Fibroblast of skin of abdomen (primary cell): ENCODE measurements at places on chromosomes 3 and 15.

DNA sequence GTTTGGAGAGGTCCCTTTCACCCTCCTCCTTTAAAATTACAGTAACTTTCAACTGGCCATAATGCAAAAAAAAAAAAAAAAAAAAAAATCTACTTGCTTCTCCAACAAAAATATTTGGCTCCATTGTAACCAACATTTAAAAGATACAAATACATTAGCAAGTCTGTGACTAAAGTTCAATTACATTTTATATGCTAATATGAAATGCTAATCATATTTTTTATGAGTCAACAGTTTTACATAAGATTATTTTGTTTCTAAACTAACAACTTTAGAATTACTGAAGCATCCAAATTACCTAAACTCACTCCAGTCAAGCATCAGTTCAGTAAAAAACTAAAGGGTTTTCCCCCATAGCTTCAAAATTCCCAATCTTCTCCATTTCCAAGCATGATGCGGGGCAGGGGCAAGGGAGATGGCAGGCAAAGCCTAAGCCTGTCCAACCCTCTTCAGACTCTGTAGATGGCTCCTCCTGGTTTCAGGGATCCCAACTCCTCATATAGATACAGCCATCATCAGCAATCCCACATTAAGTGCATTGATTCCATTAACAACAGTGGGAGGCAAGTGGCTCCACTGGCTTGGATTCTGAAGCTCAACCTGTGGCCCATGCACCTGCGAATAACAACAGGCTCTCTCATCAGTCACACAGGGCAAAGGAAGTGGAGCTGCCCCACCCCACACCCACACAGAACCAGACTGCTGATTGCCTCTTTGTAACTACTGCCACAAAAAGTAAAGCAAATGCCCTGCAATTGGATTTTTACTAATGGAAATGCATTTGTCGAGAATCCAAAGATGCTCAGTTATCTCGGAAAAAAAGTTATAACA, 15.0 kb downstream of the SFMBT1 start:
- DNase-seq: no peak

- DNase-seq: no peak
Observed at GRCh38 chr3:196398782-196399181, 33.4 kb downstream of the UBXN7 start.

DNA sequence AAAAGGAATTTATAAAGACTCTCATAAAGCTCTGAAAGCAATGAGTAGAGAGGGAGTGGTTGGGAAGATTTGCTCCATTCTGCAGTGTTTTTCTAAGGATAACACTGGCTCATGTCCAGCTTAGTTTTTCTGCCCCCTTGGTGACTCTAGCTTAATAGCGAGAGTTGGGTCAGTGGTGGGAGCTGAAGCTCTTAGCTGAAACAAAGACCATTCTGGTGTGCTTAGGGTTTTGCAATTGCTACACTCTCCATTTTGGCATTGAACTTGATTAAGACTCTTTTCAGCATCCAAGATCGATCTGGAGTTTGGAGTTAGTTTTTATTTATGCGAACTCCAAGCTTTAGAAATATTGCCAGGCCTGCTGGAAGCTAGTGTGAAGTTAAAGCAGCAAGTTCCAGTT, 98.0 kb downstream of the ATG7 start:
- no peak for DNase-seq

DNA sequence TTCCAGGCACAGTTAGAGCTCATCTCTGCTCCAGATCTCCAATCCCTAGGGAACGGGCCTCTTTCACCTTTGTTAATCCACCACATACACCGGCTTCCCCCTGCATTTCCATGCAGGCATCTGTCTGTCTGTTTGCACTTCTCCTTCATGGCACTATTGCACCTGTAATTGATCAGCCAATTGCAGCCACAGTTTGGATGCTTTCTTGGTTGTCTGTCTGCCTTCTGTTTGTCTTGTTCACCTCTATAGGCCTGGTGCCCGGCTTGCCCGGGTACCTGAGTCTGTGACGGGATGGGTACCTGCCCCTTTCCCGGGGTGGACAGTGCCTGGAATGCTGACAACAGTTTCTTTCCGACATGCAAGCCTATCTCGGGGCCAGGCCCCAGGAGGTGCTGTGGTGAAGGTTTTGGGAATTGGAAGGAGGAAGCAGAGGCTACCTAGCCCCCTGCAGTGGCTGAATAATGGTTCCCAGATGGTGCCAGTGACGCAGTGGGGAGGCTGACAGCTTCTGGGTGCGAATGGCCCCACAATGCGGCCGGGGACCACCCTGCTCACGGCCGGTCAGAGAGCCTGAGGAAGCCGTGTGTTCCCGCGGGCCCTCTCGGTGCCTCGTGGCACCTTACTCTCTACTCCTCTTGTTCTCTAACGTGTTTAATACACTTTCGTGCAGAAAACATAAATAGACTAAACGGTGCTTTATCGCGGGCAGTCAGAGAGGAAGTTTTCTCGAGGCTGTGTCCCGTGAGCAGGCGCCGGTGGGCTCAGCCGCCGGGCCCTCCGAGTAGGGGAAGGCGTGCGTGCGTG, 31.3 kb upstream of the RAB6B start:
- peak; percentile 46 for DNase-seq

GRCh38 chr3:37777835-37778234, 83.8 kb upstream of the CTDSPL start:
- no peak for DNase-seq

DNA sequence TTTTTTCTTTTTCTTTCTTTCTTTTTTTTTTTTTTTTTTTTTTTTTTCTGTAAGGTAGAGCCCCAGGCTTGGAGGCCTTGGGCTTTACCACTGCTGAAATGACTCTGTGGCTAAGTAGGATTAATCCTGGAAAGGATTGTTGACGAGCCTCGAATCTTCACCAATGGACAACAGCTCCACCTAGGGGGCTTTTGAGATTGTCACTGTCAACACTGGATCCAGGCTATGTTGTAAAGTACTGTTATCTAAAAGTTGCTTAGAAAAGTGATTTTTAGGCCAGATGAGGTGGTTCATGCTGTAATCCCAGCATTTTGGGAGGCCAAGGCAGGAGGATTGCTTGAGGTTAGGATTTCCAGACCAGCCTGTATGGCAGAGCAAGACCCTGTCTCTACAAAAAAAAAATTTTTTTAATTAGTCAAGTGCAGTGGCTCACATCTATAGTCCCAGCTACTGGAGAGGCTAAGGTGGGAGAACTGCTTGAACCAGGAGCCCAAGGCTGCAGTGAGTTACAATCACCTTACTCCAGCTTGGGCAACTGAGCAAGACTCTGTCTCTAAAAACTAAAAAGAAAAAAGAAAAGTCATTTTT, 41.6 kb downstream of the KLHL18 start:
- DNase-seq: peak; percentile 81

DNA sequence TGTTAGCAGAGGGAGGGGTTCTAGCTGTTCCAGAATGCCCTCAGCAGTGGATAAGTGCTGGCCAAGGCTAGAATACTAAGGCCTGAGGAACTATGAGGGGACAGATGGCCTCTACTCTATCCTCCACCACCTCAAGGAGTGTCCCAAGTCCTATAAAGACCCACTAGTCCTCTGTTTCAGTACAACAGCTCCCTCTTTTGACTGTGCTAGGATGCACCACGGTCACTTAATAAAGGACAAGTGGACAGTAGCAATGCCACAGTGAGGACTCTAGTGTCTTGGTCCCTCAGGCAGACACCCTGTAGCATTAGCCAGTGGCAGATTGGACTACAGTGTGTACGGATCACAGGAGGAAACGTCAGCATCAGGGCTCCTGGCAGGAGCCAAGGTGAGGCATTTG, 171.8 kb upstream of the PROK2 start:
- DNase-seq: no peak

DNA sequence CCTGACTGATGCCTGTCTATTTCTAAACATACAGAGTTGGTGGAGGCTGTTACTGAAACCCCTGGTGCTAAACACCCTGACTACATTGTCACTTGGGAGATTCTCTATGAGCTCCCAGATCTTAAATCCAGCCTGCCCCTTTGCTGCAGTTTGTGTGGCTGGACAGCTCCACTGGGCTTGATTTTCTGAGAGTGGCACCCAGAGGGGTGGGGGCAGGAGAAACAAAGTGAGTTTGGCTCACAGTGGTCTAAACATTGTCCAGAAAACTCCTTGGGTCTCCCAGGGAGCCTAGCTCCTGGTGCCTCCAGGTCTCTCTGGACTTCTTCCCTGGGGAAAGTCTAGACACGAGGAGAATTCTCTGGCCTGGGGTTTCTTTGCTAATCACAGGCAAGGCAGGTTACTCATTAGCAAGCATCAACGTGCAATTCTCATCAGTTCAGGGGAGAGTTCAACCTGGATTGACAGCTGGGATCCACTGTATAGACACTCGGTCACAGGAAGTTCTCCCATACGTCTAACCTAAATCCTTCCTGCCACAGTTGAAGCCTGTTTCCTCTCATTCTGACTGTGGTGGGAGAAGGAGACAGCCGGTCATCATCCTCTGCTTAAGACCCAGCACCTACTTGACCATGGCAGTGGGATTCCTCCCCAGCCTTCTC, 7.1 kb upstream of the DLL4 start:
- DNase-seq: no peak

DNA sequence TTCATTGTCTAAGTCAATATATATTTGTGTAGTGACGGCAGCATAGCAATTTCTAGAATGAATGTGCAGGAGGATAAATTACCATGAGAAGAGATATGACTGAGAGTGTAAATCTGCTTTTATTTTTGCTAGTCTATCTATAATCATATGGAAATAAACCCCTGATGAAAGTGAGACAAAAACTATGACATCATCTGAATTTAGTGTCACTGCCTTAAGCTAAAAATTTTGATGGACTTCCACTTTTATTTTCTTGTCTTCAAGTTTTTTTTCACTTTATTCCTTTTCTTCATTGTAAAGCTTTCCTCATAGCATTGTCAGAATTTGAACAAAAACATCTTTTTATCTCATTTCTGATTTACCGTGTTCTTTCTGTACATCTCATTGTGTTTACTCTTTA, 242.0 kb downstream of the CHST2 start:
- DNase-seq: no peak

GRCh38 chr3:151839313-151839631, 25.4 kb downstream of the AADAC start:
- DNase-seq: no peak

- DNase-seq: no peak
Observed at GRCh38 chr15:80498652-80499051, 94.5 kb downstream of the ARNT2 start.

GRCh38 chr3:11835028-11835639, 11.6 kb downstream of the TAMM41 start:
- peak; percentile 24 for DNase-seq

GRCh38 chr3:38146504-38146903, 8.0 kb downstream of the MYD88 start:
- no peak for DNase-seq

GRCh38 chr15:29285386-29285785, 15.8 kb upstream of the NSMCE3 start:
- peak; percentile 35 for DNase-seq

DNA sequence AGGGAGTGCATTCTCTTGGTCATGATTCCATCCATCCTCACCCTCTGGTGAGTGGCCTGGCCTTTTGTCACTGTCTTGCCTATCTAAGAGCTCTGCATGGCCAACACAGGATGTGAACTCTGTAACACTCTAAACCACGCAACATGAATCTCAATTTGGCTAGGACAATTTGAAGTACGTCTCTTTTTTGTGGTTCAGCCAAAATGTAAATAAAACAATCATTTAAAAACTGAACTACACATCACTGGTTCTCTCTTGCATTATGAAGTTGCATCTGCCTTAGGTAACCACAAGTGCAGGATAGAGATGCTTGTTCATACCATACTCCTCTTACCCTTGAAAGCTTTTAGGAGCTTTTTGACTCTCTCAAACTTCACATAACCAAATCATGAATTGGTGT, 27.3 kb downstream of the CCR3 start:
- no peak for DNase-seq

- no peak for DNase-seq
Observed at GRCh38 chr3:127015282-127016042, 32.5 kb downstream of the PLXNA1 start.

DNA sequence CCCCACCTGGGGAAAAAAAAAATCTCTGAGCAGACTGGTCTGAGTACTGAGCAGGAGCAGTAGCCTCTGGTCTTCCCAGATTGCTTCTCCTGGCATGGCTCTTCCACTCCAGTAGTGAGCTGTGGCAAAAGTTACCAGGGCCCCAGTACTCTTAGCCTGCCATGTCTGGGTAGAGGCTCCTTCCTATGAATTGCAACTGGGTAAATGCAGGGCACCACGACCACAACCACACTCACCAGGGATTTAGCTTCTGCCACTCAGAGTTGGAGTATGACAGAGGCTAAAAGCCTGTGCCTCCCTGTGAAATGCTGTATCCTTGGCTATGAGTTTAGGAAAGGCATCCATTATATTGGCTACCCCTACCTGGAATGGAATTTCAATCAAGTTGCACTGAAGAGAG, 67.9 kb upstream of the CCDC54 start:
- DNase-seq: no peak

DNA sequence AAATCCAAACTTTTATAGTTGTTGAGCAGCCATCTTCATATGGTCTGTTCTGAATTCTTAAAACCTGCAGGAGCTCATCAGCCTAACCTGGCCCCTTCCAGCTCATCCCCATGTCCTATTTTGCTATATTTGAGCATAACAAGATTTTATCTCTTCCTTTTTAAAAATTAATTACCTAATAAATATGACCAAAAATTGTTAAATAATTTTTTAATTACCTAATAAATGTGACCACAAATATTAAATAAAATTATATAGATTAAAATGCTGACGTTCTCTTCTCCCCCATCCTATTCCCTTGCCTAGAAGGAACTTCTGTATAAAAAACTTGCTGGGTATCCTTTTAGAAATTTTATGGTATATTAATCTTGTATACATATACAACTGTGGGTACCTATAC, 43.7 kb downstream of the OXNAD1 start:
- no peak for DNase-seq

DNA sequence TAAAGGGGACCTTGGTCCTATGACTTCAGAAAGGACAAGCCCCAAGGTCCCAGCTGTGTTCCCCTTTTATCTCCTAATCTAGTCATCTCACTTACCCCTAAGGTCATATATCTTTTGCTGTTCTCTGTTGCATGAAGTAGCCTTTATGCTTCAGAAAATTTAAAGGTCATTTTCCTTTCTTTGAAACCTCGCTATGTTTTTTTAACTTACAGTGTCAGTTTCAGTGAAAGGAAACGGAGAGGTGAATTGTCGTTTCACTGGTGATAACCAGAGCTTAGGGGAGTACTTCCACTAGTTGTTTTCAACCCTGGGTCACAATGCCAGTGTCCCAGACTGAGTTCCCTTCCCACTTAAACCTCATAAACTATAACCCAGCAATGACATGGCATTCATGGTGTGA, 357.4 kb downstream of the GAP43 start:
- DNase-seq: no peak

GRCh38 chr3:186164696-186165095, 55.8 kb upstream of the ETV5 start:
- DNase-seq: no peak

- DNase-seq: no peak
Observed at GRCh38 chr15:31158858-31159569, 57.5 kb upstream of the TRPM1 start.
